ENCODE measurements at places on chromosomes 4 and X.

- DNase-seq, result peak; percentile 67
Observed at GRCh38 chrX:131821945-131822622, 201.0 kb upstream of the STK26 start.

DNA sequence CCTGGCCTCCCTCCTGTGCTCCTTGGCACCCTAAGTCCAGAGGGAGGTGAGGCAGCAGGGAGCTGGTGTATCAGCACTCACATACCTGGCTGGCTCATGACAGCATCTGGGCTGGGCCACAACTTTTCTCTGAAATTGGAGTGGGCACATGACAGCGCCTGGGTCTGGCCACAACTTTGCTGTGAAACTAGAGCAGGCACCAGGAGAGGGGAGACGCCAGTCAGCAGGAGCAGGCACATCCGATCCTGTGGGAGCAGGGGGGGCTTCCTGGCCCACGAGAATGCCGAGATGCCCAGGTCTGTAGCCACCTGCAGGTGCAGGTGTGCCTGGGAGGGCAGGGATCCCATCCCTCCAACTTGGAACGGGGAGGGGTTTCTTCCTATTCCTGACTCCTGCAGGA lies 69.7 kb upstream of the PPP3CA start:
- DNase-seq, result no peak

GRCh38 chrX:50644496-50644895 lies 169.5 kb downstream of the SHROOM4 start:
- no peak for DNase-seq

GRCh38 chrX:143472347-143472938 lies 44.8 kb downstream of the SPANXN3 start:
- no peak for DNase-seq

DNA sequence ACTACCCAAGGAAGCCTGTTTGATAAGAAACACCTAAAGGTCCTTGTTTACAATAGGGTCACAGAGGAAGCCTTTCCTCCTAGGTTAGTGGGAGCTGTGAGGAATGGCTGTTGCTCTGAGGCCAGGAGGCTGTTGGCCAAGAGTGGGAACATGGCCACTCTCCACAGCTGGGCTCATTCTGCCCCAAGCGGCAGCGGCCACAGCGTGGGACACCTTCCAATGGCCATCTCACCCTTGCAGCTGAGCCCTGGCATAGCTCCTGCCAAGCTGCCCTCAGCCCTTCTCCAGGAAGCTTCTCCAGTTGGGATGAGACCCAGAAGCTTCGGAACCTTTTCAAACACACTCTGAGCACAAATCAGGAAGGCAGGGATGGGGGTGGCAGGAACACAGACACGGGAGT lies 111.8 kb upstream of the MAP3K15 start:
- DNase-seq, result no peak

GRCh38 chrX:118074196-118074595 lies 42.4 kb downstream of the KLHL13 start:
- no peak for DNase-seq
